ENCODE measurements at places on chromosomes 3 and 15.

DNA sequence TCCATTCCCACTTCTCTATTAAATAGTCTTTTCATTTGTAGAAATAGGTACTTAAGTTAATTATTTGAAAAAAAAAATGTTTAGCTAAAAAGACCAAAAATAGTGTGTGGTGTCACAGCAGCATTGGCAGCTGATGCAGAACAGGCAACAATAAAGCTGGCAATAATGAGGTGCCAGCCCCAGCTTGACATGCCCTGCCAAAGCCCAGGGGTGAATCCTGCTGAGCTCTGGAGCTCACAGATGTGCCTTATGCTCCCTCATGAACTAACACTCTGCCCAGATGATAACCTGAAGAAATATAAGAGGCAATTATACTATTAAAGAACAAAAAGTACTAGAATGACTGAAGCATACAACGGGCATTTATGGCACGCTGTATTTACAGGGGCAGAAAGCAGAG, 63.8 kb downstream of the IGSF11 start:
- no peak for DNase-seq

- no peak for DNase-seq
Measured at GRCh38 chr3:108159865-108160264, 62.4 kb downstream of the IFT57 start.

DNA sequence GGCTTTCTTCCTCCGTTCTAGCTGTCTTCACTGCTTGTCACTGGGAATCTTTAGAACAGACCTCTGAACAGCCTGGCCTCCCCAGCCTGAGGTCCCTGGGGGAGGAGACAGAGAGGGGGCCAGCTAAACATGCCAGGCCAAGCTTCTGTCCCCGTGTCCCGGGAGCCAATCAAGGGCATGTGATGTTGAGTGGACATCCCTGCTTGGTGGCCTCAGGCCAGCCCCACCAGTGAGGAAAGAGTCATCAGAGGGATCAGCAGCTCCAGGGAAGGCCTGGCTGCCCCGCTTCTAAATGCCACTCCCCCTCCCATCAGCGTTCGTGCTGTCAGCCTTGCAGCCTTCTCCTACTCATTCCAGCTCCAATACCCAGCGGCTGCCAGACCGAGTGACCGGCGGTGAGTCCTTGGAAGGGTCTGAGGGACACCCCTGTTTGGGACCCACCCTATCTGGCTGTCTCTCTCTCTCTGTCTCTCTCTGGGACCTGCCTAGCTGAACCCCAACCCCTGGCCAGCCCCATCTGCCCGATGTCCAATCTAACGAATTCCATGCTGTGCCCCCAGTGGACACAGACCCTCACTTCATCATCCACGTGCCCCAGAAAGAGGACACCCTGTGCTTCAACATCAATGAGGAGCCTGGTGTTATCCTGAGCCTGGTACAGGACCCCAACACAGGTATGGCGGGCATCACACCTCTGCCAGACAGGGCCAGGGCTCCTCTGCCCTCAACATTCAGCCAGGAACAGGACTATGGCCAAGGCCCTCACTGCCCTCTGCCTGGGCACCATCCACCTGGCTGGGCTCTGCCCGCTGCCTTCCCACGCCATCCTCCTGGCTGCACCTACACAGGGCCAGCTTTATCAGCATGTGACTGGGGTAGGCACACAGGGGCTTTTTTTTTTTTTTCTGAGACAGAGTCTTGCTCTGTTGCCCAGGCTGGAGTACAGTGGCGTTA, 6.6 kb upstream of the ITIH3 start:
- no peak for DNase-seq

DNA sequence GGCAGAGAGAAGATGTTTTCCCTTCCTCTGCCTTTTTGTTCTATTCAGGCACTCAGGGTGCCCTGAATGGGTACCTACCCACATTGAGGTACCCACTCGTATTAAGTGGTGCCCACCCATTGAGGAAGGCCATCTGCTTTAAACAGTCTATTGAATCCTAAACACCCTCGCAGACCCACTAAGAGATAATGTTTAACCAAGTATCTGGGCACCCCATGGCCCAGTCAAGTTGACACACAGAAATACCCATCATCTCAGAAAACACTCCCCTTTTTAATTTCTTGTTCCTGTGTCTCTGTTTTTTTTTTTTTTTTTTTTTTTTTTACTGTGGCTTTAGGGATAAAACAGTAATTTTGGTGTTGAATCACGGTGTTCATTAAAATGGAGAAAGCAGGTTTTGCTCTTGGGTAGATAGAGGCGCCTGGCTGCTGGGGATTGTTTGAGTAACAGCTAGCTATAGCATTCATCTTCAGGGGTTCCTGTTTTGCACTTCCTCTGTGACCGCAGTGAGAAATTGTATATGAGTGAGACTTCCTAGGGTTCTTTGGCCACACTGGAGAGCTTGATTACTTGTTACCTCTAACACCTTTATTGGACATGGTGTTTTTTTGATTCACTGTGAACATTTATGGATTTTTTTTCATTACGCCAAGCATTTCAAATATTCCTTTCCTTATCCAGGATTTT, 259.1 kb downstream of the PTPRG start:
- no peak for DNase-seq

GRCh38 chr3:38509732-38510131, 13.6 kb downstream of the EXOG start:
- no peak for DNase-seq

DNA sequence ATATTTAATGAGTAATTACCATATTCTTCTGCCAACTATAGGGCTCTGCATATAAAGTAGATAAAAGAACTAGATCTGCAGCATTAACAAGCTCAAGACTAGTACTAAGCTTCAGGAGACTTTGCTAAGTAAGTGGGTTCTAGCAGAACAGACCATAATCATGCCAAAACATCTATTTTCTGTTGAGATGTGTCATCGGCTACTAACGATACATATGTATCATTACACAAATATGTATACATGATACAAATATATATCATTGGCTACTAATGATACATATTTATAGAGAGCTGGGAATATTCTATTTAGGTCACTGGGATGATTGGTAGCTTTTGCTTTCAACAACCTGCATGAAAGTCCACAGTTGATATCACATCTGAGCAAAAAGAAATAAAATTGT, 185.8 kb upstream of the DCBLD2 start:
- DNase-seq: no peak

DNA sequence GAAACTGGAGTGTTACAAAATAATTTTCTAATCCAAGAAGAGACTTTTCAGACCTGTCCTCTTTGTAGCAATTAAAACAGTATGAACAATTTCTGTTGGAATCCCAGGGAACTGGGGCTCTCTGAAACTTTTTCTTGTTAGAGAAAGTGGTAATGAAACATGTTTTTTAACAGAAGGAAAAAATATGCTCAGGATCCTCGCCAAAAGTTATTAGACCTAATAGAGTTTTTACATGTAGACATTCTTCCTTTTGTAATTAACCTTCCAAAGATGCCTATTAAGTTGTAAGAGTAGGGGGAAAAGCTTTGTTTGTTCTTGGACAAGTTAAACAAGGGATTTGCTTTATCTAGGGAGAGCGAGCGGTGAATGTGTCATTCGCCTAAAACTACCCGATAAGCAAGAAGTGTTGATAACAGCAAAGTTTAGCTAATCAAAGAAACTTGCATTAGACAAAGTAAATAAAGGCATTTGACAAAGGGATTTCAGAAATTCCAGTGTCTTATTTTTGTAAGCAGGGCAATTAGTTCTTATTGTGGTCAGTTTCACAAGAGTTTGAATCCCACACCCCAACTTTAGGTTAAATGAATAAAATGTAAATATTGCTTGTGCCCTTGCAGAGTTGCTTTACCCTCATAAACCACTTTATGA, 2.3 kb downstream of the RARB start:
- DNase-seq: no peak

DNA sequence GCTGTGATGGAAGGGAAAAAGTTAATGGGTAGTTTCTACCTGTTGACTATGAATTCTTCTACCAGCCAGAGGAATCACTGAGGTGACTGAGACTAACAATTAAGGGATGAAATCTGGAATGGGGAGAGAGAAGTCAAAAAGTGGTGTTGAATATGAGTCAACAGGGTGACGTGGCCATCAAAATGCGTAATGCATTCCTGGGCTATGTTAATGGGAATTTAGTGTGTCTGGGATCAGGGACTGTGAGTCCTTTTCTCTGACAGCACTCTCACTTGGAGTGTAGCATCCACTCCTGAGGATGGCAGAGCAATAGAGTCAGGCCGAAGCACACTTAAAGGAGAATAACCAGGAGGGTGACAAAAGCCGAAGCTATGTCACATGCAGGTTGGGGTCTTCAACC, 60.4 kb downstream of the MESD start:
- DNase-seq: no peak

GRCh38 chr3:24137334-24137733, 192.2 kb downstream of the NR1D2 start:
- no peak for DNase-seq

- no peak for DNase-seq
Measured at GRCh38 chr15:96273317-96274086, 57.0 kb upstream of the NR2F2 start.

DNA sequence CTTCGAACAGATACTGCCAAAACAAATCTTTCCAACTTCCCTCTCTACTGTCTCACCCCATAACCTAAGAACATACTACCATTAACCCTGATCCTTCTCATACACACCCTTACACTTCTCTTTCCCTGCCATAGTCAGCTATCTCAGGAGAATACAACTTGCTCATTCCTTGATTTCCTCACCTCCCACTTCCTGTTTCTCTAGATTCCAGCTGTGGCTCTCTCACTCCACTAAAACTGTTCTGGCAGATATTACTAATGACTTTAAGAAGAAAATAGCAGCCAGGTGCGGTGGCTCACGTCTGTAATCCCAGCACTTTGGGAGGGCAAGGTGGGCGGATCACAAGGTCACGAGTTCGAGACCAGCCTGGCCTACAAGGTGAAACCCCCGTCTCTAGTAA, 4.6 kb downstream of the LSG1 start:
- no peak for DNase-seq

DNA sequence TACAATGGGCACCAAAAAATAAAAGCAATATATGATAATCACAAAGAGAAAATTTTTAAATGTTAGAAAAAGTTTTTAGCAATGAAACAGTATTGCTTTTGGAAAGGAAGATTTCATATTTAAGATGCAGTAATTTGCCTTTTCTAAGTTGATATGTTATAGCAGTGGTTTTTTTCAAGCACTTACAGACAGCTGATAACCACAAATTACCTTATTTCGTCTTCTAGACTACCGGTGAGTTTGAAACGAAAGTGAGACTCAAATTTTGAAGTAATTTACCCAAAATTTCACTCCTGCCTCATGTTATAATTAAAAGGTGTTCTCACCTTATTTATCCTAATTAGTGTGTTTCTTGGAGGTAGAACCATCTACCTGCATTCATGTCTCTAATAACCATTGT, 207.8 kb downstream of the MCTP2 start:
- no peak for DNase-seq

Measured in activated naive CD4-positive, alpha-beta T cell (primary cell).